ENCODE measurements at places on chromosomes 1 and 21.

- no peak for DNase-seq
These were observed 5.4 kb downstream of the OLFML3 start for GRCh38 chr1:113984710-113985109.

GRCh38 chr1:93554883-93555872 lies 107.3 kb downstream of the FNBP1L start:
- DNase-seq, result no peak

DNA sequence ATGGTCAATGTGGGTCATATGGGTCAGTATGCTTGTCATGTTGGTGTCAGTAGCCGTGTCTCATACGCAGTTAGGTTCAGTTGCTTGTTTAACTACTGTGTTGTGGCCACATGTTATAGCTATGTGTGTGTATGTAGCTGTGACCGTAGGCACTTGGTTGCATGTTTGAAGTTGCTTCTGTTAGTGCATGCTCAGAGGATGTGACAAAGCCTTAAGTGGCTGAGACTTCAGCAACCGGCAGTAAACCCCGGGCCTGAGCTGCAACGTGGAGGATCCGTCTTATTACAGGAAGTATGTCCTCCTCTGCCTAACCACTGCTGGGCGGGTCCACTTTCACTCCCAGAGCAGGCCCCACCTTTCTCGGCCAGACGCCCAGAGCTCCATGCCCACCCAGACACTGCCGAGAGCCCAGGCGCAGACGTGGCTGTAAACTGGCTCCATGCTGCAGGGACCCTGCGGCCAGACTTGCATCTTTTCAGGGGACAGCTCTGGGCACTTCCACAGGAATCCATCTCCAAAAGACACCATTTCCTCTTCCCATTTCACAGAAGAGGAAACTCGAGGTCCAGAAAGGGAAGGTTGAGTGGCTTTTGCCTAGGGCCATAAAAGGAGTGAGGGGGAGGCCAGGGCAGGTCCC lies 2.2 kb downstream of the TCEA3 start:
- no peak for DNase-seq

GRCh38 chr1:46487818-46488218 lies 1.8 kb upstream of the DMBX1 start:
- DNase-seq, result no peak

DNA sequence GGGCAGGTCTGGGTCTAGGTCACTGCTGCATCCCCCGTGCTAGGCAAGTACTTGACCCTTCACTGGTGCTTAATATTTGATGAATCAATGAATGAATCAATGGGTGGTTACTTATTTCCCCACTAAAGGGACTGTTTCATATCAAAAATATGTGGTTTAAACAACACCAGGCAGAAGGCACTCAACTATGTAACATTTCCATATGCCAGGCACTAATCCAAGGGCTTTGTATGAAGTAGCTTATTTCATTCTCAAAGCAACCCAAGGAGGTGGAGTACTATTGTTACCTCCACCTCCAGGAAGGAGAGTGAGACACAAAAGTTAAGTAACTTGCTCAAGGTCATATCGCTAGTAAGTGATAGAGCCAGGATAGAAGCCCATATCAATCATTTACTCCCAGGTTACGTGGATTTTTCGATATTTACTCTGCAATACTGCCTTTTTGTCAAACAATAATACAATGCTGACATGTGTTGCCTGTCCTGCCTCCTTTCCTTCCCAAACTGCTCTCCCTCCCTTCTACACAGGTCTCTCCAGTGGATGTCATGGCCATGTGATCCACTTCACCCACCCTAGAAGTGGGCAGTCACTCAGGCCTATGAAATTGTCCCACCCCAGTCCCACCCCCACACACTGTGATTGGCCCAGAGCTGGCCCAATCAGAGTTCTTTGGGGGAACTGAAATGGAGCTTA lies 142.8 kb downstream of the ETS2 start:
- no peak for DNase-seq

- DNase-seq, result no peak
These were observed 27.1 kb downstream of the AK2 start for GRCh38 chr1:33009561-33009960.

GRCh38 chr1:59077466-59078069 lies 219.3 kb upstream of the FGGY start:
- DNase-seq, result no peak

- DNase-seq, result no peak
These were observed 13.2 kb upstream of the MFN2 start for GRCh38 chr1:11967028-11967547.

DNA sequence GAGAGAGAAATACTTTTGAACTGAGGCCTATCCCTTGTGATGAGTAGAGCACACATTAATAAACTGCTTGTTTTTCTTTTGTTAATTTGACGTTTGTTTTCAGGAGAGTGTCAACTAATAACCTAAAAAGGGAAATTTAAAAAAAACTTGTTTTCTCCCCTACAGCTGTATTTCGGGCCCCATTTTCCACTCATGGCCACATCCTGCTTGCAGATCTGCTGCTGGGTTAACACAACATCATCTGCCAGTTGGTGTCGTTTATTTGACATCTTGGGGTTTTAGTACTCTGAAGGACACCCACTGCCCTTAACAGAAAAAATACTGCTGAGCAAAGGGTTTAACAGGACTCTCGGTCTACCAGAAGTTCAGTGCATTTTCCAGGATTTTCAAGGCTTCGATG lies 848 bp upstream of the PYHIN1 start:
- no peak for DNase-seq

GRCh38 chr1:210464519-210465039 lies 135.9 kb downstream of the HHAT start:
- DNase-seq, result no peak

GRCh38 chr1:229641306-229641705 lies 15.3 kb downstream of the URB2 start:
- no peak for DNase-seq

GRCh38 chr1:48006264-48006663 lies 9.1 kb upstream of the TRABD2B start:
- no peak for DNase-seq

Measured in amniotic stem cell (primary cell).